ENCODE measurements at places on chromosomes 2 and 18.
A peak's percentile ranks its signal among the peaks of the same experiment; 100 is the strongest.

DNA sequence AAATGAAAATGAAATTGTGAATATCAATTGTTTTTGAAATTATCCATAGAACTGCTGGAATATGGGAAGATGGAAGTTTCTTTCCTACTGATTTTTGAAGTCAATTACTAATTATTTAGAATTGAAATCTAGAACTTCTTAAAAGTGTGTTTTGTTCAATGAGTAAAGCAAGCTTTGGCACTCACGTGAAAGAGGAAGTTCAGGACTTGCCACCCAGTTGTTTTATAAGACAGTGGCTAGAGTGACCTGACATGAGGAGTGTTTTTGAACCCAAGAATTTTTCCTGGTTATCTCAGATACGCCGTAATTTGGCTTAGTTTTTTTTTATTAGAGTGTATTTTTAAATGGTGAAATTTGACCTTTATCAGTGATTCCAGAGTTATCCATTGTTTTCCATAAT, 3.5 kb downstream of the MXD1 start:
- no peak for DNase-seq

DNA sequence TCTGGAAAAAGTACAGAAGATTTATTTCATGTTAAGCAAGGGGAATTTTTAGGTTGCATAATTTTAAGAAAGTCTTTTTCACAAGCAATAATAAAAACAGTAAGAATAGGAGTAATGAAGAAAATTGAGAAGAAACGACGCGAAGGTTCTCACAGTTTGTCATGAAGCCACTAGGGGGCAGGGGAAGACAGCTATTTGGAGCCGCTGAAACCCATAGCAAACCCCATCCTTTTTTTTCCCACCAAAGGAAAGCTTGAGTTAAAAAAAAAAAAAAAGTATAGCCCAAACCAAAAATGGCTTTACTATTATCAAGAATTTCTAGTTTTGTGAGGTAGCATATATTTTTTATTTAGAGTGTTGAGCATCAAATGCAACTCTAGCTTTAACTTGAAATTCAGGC, 300.9 kb downstream of the PHLPP1 start:
- DNase-seq = peak; percentile 56

DNA sequence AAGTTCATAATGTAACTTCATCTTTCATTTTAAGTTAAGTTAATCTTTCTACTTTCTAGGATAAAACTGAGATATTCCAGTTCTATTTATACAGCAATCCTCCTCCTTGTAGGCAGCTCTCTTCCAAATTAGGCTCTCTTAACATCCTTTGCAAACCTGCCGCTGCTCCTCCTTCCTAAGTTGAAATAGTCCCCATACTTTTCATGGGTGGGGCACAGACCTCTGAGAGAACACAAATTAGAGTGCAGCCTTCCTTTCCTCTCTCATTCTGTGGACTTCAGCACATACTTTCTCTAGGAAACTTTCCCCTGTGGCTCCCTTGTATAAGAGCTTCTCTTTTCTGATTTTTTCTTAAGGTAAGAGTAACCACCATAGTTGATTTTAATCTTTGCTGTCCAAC, 28.3 kb downstream of the TWSG1 start:
- DNase-seq = no peak

GRCh38 chr2:54808661-54809060, 85.2 kb downstream of the EML6 start:
- no peak for DNase-seq

- no peak for DNase-seq
Measured at GRCh38 chr2:6940820-6941219, 23.6 kb downstream of the RNF144A start.

DNA sequence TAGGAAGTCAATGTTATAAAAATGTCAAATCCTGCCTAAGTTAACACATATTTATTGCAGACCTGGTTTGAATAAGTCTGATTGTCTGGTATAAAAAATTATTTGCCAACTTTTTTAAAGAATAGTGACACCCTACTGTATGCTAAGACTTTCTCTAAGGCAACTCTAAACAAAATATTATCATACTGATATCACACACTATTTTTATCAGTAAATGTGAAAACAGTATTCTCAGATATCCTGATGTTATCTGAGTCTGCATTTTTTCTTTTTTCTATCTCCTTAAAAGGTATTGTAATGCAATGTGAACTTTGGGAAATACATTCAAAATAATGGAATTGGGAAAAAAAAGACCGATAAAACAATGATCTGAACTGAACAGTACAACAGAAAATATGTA, 127.1 kb downstream of the DOCK10 start:
- DNase-seq = no peak

- DNase-seq = peak; percentile 33
Measured at GRCh38 chr2:164620873-164621763, at the start of gene GRB14. Gene GRB14 (minus strand): TSS chr2:164621482. CDS start chr2:164621309, 173 bp downstream.

DNA sequence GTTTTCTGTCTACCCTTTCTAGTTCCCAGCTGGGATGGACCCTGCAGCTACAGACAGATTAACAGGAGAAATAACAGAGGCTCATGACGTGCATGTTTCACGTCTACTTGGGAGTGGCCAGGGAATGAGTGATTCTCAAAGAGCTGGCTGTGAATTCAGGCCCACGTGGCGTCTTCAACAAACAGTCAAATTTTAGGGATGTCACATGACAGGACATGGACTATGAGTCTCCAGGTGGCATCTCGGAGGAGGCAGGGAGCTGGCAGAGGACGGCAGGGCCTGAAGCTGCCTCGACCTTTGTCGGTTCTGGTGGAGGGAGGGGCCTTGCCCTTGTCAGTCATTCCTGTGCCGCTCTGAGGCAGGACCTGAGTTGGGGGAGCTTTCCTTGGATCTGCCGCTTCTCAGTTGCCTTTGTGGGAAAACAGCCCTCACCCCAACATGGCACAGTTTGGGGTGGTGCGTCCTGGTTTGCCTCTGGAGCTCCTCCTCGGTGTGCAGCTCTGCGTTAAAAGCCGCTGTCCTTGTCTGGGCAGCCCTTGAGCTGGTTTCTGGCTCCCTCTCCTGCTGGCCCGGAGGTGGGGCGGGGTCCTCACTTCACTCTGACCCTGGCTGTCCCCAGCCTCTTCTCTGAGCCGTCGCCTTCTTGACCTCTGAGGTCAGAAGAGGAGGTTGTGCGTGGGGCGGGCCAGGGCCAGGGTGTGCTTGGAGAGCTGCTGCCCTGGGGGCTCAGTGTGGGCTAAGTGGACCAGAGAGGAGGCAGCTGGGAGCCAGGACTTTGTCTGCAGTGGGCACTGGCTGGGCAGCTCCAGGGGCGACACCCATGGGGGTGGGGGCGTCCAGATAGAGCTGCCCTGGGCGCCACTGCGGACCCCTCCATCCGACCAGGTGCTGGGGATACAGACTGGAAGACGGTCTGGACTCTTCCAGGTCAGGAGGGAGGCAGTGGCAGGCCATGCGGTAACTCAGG, 12.1 kb upstream of the GAL3ST2 start:
- DNase-seq = no peak

- no peak for DNase-seq
Measured at GRCh38 chr2:123908522-123908921, 116.6 kb upstream of the CNTNAP5 start.

- no peak for DNase-seq
Measured at GRCh38 chr18:61706276-61706915, 186.4 kb downstream of the RNF152 start.

- DNase-seq = peak; percentile 2
Measured at GRCh38 chr18:67199993-67200617, 316.4 kb downstream of the DSEL start.

DNA sequence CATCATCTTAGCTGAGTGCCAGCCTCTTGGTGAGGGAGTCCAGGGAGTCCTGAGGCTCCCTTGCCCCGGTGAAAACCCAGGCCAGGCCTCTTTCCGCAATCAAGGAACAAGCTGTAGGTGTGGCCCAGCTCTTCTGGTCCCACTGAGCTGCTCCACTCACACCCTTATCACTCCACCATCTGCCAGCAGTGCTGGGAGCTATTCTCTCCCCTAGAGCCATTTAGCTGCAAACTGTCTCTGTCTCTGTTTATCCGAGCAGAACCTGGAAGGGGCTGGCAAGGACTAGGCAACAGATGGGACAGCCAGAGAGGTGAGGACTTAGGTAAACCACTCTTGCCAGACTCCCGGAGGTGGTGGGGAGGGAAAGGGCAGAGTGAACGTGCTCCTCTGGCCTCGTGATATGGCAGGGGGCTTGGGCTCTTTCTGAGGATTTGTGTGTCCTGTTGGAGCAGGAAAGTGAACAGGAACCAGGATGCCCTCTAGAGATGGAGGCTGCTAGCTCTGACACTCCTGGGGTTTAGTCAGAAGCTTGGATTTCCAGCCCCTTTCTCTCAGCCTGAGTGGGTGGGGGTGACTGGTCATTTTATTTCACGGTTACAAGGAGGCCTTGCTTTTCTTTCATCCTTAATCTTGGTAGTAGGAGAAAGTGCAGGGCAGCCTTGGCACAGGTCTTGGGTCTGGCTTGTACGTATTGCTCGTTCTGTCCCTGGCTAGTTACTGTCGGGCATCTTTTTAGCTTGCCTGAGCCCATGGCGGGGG, 19.6 kb downstream of the B3GNT2 start:
- DNase-seq = no peak

DNA sequence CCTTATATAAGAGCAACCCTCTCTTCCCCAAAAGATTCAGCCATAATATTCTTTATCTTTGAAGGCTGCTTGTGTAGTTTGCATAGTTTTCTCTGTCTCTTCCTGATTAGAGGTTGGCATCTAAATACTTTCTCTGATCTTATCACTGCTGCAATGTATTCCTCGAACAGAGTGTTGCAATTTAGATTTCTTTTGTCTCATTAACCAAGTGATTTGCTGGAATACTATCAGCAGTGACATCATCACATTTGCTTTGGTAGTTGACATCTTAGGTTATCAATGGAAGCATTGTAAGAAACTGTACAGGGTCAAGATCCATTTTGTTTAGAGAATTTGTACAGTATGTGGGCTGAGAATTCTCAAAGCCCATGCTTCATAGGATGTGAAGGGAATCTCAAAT, 72.0 kb upstream of the NEUROD1 start:
- no peak for DNase-seq

DNA sequence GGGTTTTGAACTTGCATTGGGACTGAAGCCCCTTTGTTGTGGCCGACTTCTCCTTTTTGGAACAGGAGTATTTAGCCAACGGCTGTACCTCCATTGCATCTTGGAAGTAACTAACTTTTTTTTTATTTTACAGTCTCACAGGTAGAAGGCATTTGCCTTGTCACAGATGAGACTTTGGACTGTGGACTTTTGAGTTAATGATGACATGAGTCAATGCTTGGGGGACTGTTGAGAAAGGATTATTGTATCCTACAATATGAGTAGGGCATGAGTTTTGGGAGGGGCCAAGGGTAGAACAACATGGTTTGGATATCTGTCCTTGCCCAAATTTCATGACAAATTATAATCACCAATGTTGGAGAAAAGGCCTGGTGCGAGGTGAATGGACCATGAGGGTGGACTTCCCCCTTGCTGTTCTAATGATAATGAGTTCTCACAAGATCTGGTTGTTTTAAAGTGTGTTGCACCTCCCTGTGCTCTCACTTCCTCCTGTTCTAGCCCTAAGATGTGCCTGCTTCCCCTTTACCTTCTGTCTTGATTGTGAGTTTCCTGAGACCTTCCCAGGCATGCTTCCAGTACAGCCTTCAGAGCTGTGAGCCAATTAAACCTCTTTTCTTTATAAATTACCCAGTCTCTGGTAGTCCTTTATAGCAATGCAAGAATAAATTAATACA, 1269.4 kb upstream of the CHAC2 start:
- DNase-seq = no peak

- peak; percentile 71 for DNase-seq
Measured at GRCh38 chr2:71923887-71924533, 223.7 kb downstream of the CYP26B1 start.

DNA sequence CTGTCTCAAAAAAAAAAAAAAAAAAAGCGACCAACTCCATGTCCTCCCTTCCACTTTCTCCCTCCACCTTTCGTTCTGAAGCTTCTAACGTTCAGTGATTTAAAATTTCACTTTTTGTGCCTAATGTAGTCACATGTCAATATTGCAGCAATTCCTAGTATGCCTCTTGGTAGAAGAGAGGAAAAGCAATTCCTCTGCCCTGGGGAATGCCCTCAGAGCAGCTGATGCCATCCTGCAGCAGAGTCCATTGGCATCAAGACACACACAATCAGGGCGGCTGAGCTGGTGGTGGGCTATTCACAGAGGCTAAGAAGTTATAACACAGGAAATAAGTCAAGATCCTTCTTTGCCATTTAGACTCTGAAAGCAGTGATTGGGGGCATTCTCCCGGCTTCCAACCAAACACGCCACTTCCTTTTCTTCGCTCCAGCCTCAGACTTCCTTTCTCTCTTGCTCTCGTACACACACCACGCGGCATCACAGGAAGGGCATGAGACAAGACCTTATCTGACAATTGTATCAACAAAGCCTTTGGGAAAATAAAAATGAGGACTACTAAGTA, 71.9 kb downstream of the MOGAT1 start:
- no peak for DNase-seq

DNA sequence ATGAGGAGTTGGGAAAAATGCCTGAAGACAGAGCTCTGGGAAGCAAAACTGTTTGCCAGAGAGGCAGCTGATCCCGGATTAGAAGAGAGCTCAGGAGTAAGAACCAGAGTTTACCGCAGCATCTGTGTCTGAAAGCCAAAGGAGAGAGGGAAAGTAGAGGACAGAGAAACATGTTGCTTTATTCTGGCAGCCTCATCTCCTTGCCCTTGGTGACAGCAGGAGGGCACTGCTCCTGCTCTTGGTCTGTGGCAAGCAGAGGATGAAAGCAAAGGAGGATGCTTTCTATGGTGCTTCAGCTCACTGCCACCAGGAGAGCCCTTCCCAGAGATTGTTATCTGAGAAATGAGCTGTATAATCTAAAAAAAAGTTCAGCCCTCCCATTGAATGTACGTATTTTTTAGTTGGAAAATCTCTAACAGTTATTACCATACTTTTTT, 7.7 kb downstream of the SLC1A4 start:
- DNase-seq = no peak

- DNase-seq = no peak
Measured at GRCh38 chr18:63940008-63940407, 9.1 kb upstream of the HMSD start.

DNA sequence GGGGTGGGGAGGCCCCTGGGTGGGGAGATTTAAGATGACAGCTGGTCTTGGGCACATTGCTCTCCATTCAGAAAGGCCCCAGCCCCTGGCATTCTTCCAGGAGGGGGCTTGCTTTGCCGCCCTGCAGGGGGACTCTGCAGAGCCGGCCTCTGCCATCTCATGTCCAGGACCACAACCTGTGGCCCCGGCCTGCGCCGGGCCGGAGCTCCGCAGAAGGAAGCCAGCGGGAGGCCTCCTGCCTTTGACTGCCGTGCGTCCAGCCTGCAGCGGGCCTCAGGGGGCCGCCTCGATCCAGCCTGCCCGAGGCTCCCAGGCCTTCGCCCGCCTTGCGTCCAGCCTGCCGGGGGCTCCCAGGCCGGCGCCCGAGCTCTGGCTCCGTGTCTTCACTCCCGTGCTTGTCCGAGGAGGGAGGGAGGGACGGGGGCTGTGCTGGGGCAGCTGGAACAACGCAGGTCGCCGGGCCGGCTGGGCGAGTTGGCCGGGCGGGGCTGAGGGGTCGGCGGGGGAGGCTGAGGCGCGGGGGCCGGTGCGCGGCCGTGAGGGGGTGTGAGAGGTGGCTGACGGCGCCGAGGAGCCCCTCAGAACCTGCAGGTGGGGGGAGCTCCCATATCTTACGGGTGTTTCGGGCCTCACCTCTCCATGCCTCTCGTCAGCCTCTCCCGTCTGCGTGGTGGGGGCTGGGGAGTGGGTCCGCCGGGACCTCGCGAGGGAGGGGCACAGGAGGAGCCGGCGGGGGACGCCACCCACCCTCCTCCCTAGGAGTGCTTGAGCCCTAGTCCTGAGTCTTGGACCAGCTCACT, 20.4 kb downstream of the GPC1 start:
- no peak for DNase-seq

GRCh38 chr2:136250131-136250530, 132.2 kb upstream of the CXCR4 start:
- peak; percentile 30 for DNase-seq

GRCh38 chr18:58900015-58900649, 35.5 kb downstream of the ZNF532 start:
- no peak for DNase-seq

Data from Daoy (cell line).